Left ventricle myocardium superior (tissue), 1 donor: ENCODE measurements at places on chromosomes 13 and 19. TPM values are rescaled to one million over a fixed set of nuclear protein-coding genes. Genes with fewer than 3 reads are reported as not detected.

Gene KASH5
- not detected for total RNA-seq

Gene UPK1A
- total RNA-seq, result not detected

Gene CGB1
- not detected for total RNA-seq

Gene CASP14
- not detected for total RNA-seq

Gene IGSF23
- not detected for total RNA-seq

Gene NLRP4
- total RNA-seq, result not detected

Gene PTGER1
- total RNA-seq, result not detected
